ENCODE measurements at places on chromosomes 6 and 20. TPM values are rescaled to one million over a fixed set of nuclear protein-coding genes. Genes with fewer than 3 reads are reported as not detected.

GRCh38 chr6:41332241-41332640 is 3.2 kb upstream of the NCR2 start:
- DNase-seq = no peak

DNA sequence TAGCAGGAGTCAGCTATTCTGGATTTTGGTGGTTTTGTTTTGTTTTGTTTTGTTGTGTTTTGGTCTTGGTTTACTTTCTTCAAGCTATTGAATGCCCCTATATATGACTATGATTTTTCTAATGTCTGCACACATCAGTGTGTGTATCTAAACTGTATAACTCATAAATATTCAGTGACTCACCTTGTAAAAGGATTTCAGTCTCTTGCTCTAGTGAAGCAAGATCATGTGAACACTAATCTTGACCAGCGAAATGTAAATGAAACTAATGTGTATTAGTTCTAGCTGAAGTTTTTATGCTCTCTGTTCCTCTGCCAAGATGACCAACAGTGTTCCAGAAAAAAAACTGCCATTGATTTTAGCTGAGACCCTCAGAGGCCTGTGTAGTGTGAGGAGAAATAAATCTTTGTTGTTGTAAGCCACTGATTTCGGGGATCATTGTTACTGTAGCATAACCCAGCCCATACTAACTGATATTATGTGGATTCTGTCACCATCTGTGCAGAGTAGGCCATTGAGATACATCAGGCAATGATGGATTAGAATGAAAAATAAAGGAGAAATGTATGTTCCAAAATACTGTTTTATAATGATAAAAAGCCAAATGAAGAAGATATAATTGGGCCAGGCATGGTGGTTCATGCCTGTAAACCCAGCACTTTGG is 11.5 kb upstream of the BTBD9 start:
- DNase-seq = no peak

GRCh38 chr6:111745636-111746035 is 127.6 kb downstream of the FYN start:
- no peak for DNase-seq

GRCh38 chr20:42027746-42028268 is 409.6 kb upstream of the CHD6 start:
- DNase-seq = no peak

DNA sequence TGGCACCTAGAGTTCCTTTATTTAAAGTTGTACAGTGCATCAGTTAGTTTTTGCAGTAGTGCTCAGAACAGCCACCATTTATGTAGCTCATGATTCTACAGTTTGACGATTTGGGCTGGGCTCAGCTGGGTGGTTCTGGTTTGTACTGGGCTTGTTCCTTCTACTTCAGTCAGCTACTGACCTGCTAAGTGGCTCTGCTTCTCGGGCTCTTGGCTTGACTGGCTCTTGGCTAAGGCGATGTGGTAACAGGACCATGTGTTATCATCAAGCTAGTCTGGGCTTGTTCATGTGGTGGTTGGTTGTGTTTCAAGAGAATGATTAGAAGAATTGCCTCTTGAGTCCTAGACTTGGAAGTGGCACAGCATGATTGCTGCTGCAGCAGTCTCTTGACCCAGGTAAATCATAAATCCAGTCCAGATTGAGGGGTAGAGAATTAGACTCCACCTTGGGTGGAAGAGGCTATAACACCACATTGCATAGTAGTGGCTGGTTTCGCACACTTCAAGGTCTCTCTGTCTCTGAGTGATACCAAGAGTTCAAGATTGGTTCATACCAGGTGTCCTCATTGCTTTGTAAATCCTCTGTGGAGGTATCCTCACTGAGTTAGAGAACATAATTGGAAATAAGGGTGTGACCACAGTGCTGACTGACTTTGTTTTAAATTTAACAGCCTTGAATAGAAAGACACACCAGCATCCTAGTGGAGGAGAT is 253.0 kb downstream of the ARID1B start:
- no peak for DNase-seq

DNA sequence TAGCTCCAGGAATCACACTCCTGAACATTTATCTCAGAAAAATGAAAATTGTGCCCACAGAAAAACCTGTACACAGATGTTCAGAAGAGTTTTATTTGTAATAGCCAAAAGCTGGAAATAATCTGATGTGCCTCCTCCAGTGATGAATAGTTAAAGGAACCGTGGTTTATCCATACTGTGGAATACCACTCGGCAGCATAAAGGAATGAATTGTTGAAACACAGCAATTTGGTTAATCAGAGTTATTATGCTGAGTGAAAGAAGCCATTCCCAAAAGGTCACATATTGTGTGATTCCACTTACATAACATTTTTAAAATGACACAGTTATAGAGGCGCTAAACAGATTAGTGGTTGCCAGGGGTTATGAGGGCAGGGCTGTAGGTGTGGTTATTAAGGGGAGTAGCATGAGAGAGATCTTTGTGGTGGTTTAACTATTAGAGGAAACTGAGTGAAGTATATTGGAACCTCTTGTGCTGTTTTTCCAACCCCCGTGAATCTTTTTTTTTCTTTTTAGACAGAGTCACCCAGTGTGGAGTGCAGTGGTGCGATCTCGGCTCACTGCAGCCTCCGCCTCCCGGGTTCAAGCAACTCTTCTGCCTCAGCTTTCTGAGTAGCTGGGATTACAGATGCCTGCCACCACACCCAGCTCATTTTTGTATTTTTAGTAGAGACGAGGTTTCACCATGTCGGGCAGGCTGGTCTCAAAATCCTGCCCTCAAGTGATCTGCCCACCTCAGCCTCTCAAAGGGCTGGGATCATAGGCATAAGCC is 26.2 kb downstream of the PSMF1 start:
- no peak for DNase-seq

GRCh38 chr6:165895421-165896165 is 232.6 kb upstream of the PDE10A start:
- DNase-seq = no peak

DNA sequence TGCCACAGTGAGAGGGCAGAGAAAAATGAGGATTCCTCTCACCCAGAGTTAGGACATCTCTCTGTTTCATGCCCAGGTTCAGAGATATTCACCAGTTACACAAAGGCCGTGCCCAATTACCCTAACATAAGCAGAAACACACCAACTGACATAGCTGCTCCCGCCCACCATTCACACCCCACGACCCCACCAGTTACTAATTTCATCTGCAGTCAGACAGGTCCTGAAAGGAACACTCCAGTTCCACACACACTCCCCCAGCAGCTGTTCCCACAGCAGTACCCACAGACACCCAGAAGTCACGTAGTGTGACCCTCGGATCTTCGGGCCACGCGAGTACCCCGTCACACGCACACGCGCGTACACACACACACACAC is 532 bp downstream of the TMEM74B start:
- no peak for DNase-seq

DNA sequence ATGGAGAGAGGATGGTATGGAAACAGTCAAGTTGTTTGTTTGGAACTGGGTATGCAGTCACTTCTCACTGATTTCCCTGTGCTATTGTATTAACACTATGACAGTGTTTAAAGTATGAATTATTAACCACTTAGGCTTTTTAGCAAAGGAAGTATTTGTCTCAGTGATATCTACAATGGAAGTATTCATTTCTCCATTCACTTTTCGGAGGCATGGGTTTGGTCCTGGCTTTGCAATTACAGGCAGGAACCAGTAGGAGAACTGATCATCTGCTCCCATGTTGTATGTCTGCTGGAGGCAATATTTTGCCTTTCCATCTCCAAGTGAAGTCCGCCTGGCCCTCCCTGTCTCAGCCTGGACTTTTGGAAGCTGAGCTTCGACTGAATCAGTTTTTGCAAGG is 30.6 kb upstream of the EXOC2 start:
- DNase-seq = no peak

- no peak for DNase-seq
These were observed 44.1 kb downstream of the SNX9 start for GRCh38 chr6:157867155-157867559.

DNA sequence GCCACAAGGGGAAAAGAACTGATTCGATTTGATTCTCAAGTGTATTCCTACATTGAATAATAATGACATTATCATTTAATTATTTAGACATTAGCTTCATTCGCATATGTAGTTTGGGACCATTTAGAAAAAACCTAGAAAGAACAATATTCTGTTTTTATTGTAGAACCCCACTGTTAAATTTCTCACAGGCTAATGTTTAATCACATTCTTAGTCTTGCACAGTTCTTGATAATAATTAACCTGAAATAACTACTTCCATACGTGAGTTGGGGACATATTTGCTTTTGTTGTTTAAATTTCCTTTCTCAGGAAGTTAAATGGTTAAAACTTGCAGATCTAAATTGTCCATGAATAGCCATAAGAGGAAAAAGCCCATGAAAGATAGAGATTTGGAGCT is 275.2 kb downstream of the TFAP2B start:
- DNase-seq = no peak

- DNase-seq = no peak
These were observed 26.2 kb downstream of the CDYL start for GRCh38 chr6:4802312-4802935.

GRCh38 chr20:59051666-59052185 is 9.1 kb upstream of the PRELID3B start:
- DNase-seq = no peak

- DNase-seq = no peak
These were observed 249.7 kb downstream of the GMPR start for GRCh38 chr6:16487996-16488674.

ANKRD66 gene
- not detected for total RNA-seq

MGME1 gene
- 7.3 TPM for total RNA-seq

POM121L2 gene
- total RNA-seq = not detected

BTBD9 gene
- total RNA-seq = 6.0 TPM

SMLR1 gene
- 10.7 TPM for total RNA-seq

SSTR4 gene
- total RNA-seq = not detected

TMC2 gene
- total RNA-seq = not detected
